ENCODE measurements at places on chromosomes 3 and 15. TPM values are rescaled to one million over a fixed set of nuclear protein-coding genes. Genes with fewer than 3 reads are reported as not detected.
A peak's percentile ranks its signal among the peaks of the same experiment; 100 is the strongest.

- DNase-seq = no peak
Measured at GRCh38 chr3:152376351-152377183, 107.8 kb downstream of the MBNL1 start.

- DNase-seq = no peak
Measured at GRCh38 chr3:194755671-194756459, 70.2 kb downstream of the FAM43A start.

GRCh38 chr3:133591271-133591742 lies 17.8 kb downstream of the CDV3 start:
- no peak for DNase-seq

DNA sequence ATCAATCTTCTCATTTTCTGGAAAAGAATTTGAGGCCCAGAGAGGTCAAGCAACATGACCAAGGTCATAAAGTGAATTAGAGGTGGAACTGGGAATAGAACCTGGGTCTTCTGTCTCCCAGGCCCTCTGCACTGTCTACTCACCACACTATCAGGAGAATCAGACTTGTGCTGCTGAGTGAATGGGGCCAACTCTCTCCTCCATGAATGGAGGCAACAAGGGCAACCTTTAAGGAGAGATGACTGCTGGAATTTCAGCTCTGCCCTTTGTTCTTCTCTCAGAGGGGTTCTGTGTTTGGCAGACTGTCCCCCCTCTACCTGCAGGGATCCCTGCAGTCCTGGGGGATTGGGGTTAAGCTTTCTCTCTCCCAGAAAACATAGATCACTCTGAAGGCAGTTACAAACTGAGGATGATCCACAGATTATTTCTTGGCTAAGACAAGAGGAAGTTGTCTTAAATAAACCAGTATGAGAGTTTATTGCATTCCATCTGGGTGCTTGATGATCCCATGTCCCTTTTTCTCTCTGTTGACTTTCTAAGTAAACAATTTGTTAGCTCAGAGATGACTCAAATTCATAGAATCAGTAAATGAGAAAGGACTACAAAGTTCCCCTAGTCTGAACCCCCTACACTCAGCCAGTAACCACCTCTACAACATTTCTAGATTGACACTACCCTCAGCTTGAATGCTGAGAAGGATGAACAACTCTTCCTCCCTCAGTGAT lies 99.0 kb upstream of the LIPC start:
- DNase-seq = no peak

The PLSCR4 gene
- 15.2 TPM for polyA plus RNA-seq

The STAB1 gene
- polyA plus RNA-seq = 33.9 TPM

GRCh38 chr3:55611121-55611520 lies 124.0 kb upstream of the WNT5A start:
- DNase-seq = no peak

- DNase-seq = no peak
Measured at GRCh38 chr3:119457246-119457645, 6.2 kb downstream of the TMEM39A start.

DNA sequence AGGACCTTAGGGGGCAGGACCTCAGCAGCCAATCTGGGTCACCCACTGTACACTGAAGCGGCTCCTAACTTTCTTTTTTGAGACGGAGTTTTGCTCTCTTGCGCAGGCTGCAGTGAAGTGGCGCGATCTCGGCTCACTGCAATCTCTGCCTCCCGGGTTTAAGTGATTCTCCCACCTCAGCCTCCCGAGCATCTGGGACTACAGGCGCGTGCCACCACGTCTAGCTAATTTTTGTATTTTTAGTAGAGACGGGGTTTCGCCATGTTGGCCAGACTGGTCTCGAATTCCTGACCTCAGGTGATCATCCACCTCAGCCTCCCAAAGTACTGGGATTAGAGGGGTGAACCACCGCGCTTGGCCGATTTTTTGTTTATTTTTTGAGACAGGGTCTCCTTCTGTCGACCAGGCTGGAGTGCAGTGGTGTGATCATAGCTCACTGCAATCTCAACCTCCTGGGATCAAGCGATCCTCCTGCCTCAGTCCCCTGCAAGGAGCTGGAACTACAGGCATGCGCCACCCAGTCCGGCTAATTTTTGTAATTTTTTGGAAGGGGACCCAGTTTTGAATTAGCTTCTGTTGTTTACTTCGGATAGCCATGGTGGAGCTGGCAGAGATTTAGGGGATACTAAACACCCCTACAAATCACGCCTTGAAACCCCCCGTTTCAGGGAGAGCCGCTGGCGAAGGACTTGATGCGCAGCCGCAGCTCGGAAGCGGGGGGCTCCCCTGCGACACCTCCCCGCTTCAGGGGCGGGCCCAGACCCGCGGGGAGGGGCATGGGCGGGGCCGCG lies 1.5 kb upstream of the CLK3 start:
- peak; percentile 56 for DNase-seq
